ENCODE measurements at places on chromosomes 11 and 22.

DNA sequence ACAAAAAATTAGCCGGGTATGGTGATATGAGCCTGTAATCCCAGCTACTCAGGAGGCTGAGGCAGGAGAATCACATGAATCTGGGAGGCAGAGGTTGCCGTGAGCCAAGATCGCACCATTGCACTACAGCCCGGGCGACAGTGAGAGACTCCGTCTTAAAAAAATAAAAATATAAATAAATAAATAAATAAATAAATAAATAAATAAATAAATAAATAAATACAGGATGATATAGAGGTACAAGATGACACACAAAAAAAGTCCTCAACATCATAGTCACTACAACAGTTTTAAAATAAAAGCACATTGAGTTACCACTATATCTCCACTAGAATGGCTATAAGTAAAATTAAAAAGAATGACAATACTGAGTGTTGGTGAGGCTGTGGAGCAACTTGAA is 97.8 kb downstream of the ALX4 start:
- no peak for DNase-seq

DNA sequence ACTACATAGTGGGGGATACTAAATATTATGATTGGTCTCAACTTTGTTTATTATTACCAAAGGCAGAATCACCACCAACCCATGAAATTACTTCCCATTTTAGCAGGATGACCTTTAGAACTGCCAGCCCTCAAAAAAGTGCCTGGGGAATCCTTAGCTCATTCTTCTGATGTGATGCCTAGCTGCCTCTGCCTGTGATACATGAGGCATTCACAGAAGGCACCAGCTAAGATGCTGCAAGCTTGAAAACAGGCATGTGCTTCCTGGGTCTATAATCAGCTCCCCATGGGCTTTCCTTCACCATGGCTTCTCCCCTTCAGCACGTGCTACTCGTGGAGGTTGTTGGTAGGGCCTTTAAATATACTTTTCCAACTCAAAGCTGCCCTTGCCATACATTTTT is 50.4 kb upstream of the ARHGAP20 start:
- DNase-seq = no peak

- DNase-seq = peak; percentile 96
Measured at GRCh38 chr11:26231252-26231661, 100.7 kb upstream of the ANO3 start.

DNA sequence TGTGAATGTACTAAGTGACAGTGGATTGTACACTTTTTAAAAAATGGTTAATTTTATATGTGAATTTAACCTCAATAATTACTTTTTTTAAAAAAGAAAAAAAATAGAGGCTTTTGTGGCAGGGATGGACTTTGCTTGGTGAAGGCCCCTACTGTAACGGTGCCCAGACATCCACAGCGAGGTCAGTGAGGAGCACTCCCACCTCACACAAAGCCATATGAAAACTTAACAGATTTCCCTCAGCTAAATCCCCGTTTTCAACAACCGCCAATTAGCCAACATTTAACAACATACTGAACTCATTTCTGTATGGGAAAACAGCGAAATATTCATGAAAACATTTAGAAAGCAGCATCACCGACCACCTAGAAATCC is 642 bp upstream of the C11orf58 start:
- no peak for DNase-seq

DNA sequence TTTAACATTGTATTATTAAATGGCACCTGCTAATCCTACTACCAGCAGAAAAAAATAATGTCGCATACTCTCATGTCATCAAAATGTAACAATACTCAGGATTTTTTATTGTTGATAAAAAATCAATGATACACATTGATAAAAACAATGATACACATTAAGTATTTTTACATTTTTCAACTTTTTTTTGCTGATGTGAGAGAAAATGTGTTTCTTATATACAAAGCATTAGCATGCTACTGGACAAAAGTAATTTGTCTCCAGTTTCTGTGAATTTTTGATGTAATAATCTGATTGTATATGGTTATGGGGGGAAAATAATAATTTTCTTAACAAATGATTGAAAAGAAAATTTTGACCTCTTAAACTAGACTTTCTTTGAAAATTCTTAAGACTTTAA is 1256.6 kb upstream of the CNTN5 start:
- no peak for DNase-seq

- no peak for DNase-seq
Measured at GRCh38 chr11:116553482-116553881, 219.3 kb downstream of the BUD13 start.

DNA sequence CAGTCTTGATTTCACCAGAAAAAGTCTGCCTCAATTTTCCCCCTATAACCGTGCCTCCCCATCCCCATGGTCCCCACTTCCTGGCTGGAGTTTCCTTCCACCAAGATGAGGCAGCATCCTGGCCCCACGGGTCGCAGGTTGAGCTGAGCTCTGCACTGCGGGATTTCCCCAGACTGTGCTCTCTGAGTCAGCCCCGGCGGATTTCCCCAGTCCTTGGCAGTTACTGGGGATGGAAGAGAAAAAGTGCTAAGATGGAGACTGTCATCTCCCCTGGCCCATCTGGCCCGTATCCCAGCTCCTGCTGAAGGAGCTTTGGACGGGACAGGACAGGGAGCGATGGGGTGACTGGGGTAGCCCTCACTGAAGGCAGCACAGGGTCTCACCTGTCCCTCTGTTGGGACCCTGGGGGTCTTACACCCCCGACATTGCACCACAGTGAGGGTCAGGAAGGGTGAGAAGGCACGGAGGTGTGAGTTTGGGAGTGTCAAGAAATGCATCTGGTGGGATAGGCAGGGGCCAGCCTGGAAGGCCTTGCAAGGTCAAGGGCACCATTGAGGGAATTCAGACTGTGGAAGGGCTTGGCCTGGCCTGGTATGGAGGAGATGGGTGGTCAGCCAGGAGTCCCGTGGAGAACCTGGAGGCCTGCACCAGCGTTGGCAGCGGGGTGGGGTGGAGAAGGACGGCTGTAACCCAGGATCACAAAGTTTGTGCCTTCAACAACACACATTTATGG is 36.5 kb downstream of the NADSYN1 start:
- DNase-seq = peak; percentile 22

DNA sequence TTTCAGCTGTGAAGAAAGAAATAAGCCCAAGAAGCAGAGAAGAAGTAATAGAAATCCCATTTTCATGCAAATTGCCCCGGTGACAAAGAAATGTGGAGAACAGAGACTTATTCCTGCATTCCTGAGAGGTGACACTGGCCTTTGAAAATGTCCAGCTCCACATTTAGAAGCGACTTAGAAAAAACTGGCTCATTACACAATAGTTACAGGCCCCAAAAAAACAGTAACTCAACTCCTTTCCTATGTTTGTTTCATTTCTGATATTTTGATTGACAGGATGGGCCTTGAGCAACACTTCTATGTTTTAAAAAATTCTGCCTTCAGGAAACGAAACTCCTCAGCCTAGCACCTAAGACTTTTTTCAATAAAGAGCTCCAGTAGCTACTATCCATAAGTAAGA is 726.9 kb upstream of the TENM4 start:
- peak; percentile 51 for DNase-seq

- DNase-seq = no peak
Measured at GRCh38 chr11:12927221-12927620, 81.9 kb upstream of the RASSF10 start.

DNA sequence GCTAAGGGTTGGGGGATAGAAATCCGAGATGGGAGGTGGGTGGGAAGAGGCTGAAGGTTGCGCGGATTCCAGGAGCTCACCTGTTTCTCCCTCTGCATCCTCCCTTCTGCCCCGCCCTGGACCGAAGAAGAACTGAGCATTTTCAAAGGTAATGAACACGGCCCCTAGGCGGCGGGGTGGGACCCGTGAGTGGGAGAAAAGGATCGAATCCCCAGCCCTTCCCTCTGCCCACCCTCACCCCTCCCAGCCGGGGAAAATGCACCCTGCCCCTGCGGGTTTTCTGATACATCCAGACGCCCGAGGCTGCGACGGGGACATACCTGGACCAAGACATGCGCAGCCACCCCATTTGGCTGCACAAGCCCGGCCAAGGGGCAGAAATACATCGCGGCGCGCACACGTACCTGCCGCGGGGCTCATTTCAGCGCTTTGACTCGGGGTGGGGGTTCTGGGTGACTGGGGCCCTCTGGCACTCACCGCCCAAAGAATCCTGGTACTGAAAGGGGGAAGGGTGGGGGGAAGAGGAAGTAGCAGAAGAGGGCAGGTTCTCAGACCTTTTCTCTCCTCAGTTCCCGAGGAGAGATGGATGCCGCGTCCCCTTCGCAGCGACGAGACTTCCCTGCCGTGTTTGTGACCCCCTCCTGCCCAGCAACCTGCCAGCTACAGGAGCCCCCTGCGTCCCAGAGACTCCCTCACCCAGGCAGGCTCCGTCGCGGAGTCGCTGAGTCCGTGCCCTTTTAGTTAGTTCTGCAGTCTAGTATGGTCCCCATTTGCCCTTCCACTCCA is 6.0 kb downstream of the VSIG2 start:
- no peak for DNase-seq

- DNase-seq = no peak
Measured at GRCh38 chr22:24177456-24177855, 3.8 kb upstream of the SUSD2 start.

DNA sequence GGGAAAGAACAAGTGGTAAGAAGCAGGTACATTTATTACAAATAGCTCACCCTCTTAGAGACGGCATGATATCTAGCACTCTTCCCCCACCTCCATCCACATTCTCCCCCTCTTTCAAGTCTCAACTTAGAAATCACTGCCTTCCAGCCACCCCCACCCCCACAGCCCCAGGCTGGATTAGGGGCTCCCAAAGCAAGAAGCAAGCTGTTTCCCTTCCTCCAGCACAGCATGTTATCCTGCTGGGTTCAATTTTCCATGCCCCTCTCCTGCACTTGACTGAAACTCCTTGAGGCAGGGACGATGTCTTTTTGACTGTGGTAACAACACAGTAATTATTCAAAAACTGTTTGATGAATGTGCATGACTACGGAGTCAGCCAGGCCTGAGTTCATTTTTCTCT is 350.7 kb downstream of the LARGE1 start:
- DNase-seq = no peak

All from fibroblast of lung (primary cell).